ENCODE measurements at places on chromosomes 7 and 10. TPM values are rescaled to one million over a fixed set of nuclear protein-coding genes. Genes with fewer than 3 reads are reported as not detected.

DNA sequence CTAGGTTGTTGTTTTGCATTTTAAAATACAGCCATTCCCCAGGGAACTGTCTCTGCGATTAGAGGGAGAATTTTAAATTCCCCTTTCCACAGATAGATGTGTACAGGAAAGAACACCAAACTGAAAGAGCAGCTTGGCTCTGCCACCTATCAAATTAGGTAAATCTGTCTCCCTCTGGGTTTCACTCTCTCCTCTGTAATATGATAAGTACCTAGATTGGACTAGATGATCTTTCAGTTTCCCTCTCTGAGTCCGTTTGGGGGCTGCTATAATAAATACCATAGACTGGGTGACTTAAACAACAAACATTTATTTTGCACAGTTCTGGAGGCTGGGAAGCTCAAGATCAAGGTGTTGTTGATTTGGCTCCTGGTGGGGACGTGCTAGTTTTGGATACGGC is 186.0 kb downstream of the KIF20B start:
- no peak for DNase-seq

DNA sequence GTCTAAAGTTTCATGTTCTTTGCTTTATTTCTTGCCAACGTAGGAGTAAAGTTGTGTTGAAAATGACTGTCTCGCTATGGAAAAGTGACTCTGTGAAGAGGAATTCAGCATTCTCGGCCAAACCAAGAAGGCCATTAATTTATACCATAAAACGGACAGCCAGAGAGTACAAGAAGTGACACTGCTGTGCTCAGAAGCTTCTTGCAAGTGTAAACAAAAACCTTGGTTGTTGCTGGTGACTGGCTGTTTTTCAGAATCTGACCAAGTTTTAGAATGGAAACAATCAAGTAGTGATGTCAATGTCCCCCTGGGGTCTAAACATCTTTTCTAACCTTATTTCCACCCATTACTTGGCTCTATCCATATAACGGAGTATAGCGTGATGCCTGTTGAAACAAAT is 201.9 kb downstream of the INHBA start:
- DNase-seq: no peak

DNA sequence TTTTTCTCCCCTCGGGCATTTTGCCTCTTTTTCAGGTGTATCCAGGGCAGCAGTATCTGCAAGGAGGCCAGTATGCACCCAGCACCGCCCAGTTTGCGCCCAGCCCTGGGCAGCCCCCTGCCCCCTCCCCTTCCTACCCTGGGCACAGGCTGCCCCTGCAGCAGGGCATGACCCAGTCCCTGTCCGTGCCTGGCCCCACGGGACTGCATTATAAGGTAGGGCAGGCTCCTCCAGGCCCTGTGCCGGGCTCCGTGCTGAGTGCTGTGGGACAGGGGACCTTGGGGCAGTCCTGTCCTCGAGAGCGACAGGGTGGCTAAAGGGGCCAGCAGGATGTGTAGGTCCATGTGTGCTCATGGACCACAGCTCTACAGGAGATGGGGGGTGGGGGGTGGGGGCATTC is 10.6 kb downstream of the ZMIZ2 start:
- DNase-seq: no peak

Gene SNX10
- 6.5 TPM for total RNA-seq
